GM23248 (cell line): ENCODE measurements at places on chromosomes 7 and 10. TPM values are rescaled to one million over a fixed set of nuclear protein-coding genes. Genes with fewer than 3 reads are reported as not detected.

DNA sequence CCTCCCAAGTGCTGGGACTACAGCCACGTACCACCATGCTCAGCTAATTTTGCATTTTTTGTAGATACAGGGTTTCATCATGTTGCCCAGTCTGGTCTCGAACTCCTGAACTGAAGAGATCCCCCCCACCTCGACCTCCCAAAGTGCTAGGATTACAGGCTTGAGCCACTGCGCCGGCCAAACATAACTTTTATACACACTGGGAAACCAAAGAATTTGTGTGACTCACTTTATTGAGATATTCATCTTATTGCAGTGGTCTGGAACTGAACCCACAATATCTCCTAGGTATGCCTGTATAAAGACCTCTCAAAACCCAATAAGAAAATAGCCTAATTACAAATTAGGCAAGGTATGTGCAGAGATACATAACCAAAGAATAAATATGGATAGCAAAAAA, 182.6 kb upstream of the FEZF1 start:
- DNase-seq: peak; percentile 2

- no peak for DNase-seq
These were observed 1078.1 kb downstream of the SORCS1 start for GRCh38 chr10:106086391-106086790.

DNA sequence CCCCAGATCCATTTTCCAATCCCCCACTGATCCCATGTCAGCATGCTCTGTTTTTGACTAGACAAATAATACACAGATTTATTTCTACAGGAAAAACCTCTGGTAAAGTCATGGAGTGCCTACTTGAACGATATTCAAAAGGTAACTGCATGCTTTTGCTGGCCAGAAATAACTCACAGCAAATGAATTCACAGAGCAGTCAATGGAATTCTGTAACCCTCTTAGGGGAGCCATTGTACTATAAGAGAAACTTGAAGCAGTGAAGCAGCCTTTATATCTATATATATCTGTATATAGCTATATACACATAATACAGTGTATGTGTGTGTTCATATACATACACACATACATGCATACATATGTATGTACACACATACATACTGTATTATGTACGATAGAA, 29.0 kb upstream of the MEOX2 start:
- no peak for DNase-seq

- DNase-seq: no peak
These were observed 203.7 kb downstream of the SORCS1 start for GRCh38 chr10:106960812-106961211.

DNA sequence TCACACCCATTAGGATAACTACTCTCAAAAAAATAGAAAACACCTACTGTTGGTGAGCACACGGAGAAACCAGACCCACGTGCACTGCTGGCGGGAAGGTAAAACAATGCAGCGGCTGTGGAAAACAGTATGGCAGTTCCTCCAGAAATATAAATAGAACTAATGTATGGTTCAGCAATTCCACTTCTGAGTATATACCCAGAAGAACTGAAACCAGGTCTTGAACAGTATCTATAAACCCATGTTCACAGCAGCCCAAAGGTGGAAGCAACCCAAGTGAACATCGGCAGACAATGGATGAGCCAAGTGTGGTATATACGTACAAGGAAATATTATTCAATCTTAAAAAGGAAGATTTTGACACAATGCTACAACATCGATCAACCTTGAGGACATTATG, 164.7 kb downstream of the ZMYND11 start:
- no peak for DNase-seq

GRCh38 chr10:117271427-117271826, 30.5 kb downstream of the SLC18A2 start:
- peak; percentile 43 for DNase-seq

DNA sequence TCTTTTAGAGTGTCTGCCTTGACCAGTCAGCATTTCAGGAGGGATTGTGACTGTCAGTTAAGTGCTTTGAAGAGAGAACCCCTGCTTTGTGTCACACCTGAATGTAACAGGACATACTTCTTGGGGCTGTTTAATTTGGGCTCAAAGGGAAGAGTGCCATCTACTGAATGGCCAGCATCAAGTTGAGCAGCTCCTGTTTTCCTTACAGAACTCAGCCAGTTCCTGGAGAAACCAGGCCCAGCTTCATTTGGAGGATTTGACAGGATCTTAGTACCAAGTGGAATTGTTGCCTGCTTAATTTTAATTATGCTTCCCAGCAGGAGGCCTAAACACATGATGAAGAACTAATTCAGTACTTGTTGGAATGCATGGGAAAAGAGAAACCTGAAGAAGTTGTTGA, 8.3 kb downstream of the ADD3 start:
- DNase-seq: no peak

DNA sequence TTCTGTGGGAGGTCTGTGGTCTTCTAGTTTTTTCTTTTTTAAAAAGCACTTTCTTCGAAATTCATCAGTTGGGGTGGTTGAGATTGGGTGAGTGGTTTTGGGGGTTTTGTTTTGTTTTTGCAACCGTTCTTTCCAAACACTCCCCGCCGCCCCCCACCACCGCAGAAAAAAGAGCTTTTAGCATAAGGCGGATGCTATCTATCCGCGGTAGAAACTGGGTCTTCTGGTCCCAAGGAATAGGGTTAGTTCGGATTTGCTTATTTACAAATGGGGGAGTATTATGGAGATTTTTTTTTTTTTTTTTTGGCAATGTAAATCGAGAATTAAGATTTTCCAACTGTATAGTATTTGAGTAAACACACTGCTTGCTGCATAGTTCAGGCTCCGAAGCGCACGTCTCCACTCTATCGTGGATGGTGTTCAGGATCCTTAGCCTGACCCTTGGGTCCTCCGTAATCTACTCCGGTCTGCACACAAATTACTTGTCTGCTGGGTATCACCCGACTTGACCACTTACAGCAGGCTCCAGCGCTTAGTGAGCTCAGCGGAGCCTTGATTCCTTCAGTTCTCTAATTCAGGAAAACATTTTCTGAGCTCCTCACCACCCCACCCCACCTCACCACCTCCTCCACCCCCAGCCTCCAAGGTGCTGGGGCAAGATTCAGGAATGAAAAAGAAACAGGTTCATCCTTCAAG, 757 bp upstream of the NRCAM start:
- DNase-seq: no peak

DNA sequence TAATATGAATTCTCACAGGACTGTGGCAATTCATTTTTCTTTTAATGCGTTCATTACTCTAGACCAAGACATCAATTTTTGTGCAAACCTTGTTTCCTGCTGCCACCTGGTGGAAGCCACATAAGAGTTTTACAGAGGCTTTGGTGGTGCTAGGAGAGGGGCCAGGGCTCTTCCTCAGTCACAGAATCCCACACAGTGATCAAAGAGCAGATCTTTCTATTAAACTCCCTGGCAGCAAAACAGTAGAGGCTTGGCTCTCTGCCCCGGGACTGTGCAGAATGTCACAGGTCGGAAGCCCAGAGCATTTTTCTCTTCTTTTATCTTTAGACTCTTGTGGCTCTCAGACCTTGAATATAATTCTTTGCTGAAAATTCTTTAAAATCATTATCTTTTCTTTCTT, 506.4 kb upstream of the C7orf33 start:
- DNase-seq: peak; percentile 49

- no peak for DNase-seq
These were observed 116.6 kb downstream of the NRP1 start for GRCh38 chr10:33217854-33218253.

DNA sequence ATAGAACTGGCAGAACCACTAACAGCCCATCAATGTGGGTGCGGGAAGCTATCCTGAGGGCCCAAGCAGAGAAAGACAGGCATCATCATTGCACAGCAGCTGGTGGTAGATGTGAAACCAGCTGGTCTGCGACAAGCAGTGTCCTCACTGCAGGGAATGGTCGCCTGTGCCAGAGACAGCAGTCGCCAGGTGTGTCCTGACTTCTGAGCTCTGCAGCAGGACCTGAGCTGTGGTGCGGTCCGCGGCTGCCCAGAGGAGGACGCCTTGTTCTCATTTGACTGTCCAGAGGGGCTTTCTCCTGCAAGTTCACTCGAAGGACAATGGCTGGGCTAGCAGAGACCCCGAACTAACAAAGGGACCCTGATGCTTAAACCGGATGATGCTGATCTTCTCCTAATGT, 97.4 kb downstream of the LRRC18 start:
- no peak for DNase-seq

DNA sequence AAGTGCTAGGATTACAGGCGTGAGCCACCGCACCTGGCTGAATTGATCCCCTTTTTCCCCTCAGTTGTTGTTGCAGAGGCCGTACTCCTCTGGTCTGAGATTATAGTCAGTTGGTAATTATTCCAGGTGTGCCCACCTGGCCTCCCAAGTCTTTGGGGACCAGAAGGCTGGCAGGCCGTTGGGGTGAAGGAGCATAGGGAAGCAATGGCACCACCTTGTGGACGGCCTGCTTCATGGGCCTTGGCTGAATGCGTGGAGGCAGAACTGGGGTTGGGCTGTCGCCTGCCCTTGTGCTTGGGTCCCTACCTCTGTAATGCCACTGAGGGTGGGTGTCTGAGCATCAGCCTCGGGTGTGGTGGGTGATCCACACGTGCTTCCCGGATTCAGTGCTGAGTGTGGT, 125.7 kb downstream of the RGS10 start:
- peak; percentile 79 for DNase-seq

DNA sequence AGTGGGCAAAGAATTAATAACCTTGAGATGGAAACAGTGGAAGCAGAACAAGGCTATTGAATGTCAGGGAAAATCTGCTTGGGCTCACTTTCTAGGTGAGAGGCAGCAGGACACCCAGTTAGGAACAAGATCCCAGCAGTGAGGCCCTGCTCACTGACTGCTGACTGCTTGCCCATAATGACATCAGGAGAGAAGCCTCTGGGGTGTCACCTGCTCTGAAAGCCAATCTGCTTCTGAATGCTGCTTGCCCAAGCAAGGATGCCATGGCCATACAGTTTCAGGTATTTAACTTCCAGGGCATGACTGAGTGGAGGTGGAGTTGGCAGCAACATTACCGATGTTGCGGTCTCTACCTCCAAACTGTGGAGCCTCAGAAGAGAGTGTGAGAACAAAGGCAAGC, 11.7 kb upstream of the WAPL start:
- no peak for DNase-seq

- no peak for DNase-seq
These were observed 199.1 kb downstream of the FZD1 start for GRCh38 chr7:91463330-91463729.

DNA sequence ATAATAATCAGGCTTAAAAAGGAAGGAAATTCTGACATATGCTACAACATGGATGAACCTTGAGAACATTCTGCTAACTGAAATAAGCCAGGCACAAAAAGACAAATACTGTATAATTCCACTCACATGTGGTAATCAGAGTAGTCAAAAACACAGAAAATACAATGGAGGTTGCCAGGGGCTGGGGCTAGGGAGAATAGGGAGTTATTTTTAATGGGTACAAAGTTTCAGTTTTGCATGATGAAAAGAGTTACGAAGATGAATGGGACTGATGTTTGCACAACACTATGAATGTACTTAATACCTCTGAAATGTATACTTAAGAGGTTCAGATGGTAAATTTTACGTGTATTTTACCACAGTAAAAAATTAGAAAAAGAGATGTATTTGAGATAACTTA, 145.6 kb downstream of the DOCK4 start:
- DNase-seq: no peak

- no peak for DNase-seq
These were observed 30.0 kb upstream of the AP5Z1 start for GRCh38 chr7:4745265-4745919.

DNA sequence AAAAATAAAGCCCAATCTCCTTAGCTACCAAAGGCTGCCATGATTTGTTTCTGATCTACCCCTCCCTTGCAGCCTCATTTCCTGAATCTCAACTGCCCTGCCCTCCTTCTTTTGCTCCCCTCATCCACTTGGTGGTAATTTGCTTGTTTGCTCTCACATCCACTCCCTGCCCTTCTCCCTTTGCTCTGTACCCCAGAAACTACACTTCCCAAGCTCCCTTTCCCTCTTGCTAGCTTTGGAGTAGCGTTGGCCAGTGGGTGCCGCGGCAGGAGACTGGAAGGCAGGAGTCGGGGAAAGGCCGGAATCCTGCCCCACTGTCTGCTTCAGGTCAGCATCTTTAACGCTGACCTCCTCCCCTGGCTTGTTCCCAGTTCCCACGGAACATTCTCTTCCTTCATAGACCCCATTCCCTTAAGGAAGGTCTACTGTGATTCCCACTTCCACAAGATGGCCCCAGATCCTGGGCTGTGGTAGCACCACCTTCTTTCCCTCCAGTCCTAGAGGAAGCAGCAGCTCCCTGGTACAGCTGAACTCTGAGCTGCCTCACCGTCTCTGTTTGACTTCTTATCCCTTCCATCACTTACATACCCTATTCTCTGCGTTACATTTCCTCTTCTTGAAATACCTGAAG, 79.1 kb downstream of the PIK3CG start:
- no peak for DNase-seq

DNA sequence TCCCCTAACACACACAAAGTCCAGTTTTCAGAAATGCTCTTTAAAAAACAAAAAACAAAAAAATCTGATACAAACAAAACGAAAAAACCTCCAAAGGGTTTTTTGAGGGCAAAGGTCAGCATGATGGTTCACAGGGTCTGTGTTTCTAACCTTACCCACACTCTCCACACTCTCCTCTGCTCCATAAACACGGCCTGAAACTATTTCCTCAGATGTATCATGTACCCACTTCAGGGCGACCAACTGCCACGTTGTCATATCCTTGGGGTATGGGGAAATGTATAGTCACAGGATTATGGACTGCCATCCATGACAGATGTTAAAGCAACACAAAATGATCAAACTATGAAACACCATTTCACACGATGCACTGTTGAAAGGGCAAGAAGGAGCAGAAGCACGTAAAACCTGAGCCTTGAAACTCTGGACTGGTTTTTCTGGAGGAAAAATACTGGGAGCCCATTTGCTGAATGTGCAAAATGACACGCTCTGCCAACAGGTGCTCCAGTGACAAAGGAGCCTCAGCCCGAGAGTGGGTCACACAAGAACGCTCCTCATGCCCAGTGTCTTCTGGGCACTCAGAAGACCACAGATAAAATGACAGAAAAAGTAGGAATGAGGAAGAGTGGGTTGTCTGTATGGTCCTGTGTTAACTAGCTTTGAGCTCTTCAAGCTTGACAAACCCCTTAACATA, 15.8 kb downstream of the NAPEPLD start:
- DNase-seq: no peak

- no peak for DNase-seq
These were observed 26.9 kb upstream of the SDK1 start for GRCh38 chr7:3274131-3274530.

Gene TMEM178B
- total RNA-seq: 0.22 and 0.25 TPM in 2 replicates

Gene ABCB1
- total RNA-seq: 0.11 TPM in 1 of 2 replicates, not detected in the other

Gene CDC14C
- total RNA-seq: 0.11 TPM in 1 of 2 replicates, not detected in the other

Gene HNRNPH3
- total RNA-seq: 6.7 and 17.6 TPM in 2 replicates

Gene GPR37
- total RNA-seq: not detected in 2 replicates

Gene NXPH1
- total RNA-seq: not detected in 2 replicates

Gene OPN1SW
- total RNA-seq: not detected in 2 replicates

Gene C10orf67
- total RNA-seq: under 0.01 and 0.25 TPM in 2 replicates
